ENCODE measurements at places on chromosomes 4 and X.

GRCh38 chrX:86178906-86179305 lies 30.7 kb downstream of the DACH2 start:
- no peak for DNase-seq

- peak; percentile 77 for DNase-seq
These were observed at the start of gene NELFA for GRCh38 chr4:2008921-2009650. TSS of gene NELFA (minus strand) at chr4:2008974. CDS start at chr4:2008959, 15 bp downstream.

- no peak for DNase-seq
These were observed 212.9 kb downstream of the CBR4 start for GRCh38 chr4:168797194-168797593.

GRCh38 chr4:136392576-136392975 lies 1139.7 kb downstream of the PCDH18 start:
- no peak for DNase-seq

- no peak for DNase-seq
These were observed 2.4 kb downstream of the PGM2 start for GRCh38 chr4:37828843-37829242.

DNA sequence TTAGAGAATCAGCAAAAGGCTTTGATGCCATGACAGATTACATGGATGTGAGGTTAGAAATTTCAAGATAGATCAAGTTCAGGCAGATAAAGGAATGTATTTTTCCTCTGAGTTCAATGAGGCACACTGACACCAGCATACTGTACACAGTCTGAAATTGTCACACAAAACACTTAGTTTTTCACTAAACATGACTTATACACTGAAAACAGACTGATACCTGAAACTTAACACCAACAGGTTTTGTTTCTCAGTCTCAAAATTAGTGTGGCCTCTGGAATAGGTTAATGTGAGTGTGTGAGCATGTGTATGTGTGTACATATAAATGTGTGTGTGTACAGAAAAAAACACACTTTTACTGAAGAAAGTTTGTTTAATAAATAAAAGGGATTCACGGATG lies 129.9 kb upstream of the SLITRK2 start:
- DNase-seq = no peak

DNA sequence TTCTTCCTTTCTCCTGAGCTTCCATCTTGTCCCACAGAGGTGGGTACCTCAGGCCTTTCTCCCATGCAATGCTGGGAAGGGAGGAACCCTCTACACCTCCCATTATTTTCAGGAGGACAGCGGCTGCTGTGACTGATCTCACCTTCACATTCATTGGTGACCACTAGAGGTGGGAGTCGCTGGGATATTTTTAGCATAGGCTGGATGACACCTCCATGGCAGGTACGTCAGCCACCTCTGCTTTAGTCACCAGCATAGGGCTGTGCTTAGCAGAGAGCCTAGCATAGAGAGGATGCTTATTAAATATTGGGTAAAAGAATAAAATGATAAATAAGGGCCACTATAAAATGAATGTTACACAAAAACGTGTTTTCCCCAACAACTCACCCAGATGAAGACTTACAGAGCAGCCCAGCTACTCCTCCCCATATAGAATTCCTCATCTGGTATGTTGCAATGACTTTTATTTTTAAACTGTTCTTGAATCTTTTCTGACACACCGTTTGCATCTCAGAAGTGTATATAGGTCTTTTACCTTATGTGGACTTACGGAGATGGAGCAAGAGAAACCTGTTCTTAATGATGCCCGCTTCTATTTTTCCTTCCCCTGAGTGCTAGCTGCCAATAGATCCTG lies 60.9 kb upstream of the SORBS2 start:
- no peak for DNase-seq

DNA sequence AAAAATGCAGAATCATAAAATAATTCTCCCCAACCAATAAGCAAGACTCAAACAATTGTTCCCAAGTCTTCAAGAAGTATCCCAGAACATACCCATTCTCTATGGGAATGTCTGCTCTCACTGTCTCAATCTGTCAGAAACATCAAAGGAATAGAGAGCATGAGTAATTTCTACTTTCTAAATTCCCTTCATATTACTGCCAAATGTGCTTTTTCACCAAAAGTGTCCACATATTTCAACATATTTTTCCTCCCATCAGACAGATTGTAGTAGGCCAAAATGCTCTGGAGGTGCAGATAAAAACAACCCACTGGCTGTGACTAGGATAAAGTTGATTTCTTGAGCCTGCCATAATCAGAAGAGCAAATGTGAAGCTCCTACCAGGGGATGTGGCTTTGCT lies 692.0 kb upstream of the FAM241A start:
- DNase-seq = no peak

- no peak for DNase-seq
These were observed 96.7 kb downstream of the ITM2A start for GRCh38 chrX:79270401-79270800.

- no peak for DNase-seq
These were observed 745 bp upstream of the IQSEC2 start for GRCh38 chrX:53281963-53282695.

- no peak for DNase-seq
These were observed 56.2 kb downstream of the SMIM20 start for GRCh38 chr4:25970226-25970675.

DNA sequence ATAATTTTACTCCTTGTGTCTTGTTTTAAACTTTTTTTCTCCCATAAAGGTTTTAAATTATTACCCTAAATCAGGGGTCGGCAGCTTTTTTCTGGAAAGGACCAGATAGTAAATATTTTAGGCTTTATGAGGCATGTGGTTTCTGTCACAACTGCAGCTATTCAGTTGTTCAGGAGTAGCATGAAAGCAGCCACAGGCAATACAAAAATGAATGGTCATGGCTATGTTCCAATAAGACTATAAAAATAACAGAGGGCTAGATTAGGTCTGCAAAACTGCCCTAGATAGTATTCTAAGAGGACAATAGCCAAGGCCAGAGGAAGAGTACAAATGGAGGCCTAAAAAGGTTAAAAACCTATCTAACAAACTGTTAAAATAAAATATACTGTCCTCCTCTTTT lies 24.6 kb downstream of the HERC5 start:
- DNase-seq = no peak

- DNase-seq = no peak
These were observed 6.4 kb downstream of the TCEAL8 start for GRCh38 chrX:103248553-103248952.

DNA sequence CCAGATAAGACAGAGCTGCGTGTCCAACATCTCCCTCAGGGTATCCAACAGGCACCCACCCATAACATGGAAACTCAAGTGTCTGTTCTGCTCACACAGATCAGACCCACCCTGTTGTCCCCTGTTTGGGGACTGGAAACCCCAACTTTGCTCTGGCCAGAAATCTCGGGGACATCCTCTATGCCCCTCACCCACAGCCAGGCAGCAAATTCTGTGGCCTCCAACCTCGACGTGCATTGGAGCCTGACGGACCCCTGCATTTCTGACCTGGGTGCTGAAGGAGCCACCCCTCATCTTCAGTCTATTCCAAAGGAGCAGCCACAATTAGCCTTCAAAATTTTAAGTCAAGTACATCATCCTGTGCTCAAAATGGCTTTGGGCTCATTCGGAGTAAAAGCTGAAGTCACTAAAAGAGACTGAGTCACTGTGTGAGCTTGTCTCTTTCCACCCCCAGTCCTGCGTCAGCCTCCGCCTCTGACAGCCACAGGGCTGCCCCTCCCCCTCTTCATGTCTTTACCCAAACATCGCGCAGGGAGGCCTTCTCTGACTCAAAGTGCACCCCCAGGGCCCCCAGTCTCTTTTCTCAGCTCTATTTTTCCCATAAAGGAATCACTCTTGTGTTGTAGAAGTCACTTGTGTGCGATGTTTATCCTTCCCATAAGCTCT lies 24.4 kb upstream of the PDE6B start:
- no peak for DNase-seq

GRCh38 chr4:126529997-126530396 lies 1102.8 kb upstream of the INTU start:
- no peak for DNase-seq

All from esophagus squamous epithelium (tissue), 5 donors.